ENCODE measurements at places on chromosomes 11 and 22.
A peak's percentile ranks its signal among the peaks of the same experiment; 100 is the strongest.

- no peak for DNase-seq
Observed at GRCh38 chr11:108405706-108406105, 61.6 kb downstream of the C11orf65 start.

GRCh38 chr11:9075556-9075955, 15.8 kb downstream of the SCUBE2 start:
- DNase-seq = peak; percentile 68

DNA sequence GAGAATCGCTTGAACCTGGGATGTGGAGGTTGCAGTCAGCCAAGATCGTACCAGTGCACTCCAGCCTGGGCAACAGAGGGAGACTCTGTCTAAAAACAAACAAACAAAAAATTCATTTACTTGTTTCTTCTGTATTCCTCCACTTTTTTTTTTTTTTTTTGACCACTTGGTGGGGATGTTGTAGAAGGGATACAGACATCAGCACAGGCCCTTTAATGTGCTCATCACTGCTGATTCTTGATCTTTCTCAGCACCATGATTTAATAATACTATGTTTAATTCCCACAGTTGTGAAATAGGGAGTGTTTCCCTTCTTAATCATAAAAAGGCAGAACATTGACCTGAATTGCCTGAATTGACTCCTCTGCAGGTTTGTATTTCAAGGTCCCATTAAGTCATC, 4.5 kb downstream of the TTC9C start:
- no peak for DNase-seq

DNA sequence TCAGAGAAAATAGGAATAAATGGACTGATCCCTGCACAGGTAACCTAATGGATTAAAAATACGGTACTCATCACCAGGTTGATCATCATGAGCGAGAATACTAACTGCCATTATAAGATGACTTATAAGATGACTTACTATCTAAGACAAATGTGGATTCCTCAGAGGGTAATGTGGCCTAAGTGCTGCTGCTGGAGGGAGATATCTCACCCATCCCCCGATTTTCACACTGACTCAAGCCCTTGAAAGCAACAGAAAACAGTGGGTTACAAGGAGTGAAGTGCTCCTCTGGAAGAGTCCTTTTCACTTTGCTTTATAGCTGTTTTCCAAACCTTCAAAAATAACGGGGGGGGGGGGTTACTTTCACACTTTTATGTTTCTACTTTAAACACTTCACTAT, 920 bp downstream of the TMEM218 start:
- no peak for DNase-seq

- DNase-seq = no peak
Observed at GRCh38 chr11:130881475-130882137, 34.7 kb downstream of the SNX19 start.

DNA sequence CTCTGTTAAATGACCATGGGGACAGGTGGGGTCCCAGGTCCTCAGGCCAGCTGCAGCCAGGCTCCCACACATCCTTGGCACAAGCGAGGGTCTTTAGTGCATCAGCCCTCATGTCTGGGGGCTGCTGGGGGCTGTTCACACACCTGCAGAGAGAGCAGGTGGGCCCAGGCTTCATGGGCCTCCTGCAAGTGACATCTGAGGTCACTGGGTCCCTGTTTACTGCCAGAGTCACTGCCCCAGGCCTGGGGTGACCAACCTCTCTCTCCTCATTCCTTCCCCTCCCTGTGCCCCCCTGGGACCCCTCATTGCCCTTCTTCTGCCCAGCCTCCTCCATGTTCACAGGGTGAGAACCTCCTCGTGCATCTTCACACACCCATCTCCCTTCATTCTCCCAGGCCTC, 92.4 kb downstream of the RTL6 start:
- no peak for DNase-seq

- DNase-seq = no peak
Observed at GRCh38 chr11:24900960-24901549, 404.2 kb downstream of the LUZP2 start.

All from NCI-H524 treated with DMSO at 0.1 percent for 48 hours (cell line).